ENCODE measurements at places on chromosomes 7 and 10.

DNA sequence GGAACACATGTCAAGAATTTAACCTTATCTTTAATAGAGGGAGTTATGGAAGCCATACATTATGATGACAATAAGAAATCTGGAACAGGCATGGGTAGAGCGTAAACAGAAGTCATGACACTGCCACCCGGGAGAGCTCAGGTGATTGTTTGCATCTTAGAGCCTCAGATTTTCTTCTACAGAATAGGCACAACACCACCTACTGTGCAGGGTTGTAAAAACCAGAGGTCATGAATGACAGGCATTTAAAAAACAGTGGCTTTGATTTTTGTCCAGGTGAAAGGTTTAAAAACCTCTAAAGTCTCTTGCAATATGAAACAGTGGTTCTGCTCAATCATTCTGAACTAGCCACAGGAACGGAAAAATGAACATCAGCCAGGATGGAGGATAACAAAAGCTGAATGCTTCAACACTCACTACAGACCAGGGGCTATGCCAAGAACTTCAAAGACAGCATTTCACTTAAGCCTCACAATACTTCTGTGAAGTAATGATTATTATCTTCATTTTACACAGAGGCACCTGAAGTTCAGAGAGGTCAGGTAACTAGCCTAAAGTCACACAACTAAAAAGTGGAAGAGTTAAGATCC lies 123.8 kb downstream of the SLC25A13 start:
- no peak for DNase-seq

DNA sequence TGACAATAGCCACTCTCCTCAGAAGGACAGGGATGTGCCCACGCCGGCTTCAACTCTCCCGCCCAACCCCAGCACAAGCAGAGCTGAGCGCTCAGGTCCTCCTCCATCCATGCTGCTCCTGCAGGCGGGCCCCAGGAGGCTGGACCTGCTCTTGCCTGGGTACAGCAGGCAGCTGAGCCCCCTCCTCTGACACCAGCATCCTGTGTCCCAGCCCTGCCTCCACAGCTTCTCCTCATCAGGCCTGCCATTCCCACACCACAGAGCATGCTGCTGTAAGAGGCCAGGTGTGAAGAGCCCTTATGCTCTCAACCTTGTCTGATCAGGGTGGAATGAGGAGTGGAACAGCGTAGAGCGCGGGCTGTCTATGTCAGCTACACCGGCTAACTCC lies 302.2 kb downstream of the PTPRN2 start:
- DNase-seq, result no peak

DNA sequence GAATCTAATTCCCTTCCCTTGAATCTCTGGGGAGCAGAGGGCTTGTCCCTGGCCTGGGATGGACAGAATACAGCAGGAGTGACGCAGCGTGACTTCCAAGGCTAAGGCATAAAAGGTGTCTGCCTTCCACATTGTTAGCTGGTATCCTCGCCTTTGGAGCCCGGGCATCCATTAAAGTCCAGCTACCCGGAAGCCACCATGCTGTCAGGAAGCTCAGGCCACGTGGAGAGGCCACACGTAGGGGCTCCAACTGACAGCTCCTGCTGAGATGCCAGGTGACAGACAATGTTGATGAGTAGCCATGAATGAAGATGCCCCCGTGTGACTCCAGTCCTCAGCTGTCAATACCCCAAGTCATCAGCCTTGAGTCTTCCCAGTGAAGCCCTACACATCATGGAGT lies 99.9 kb downstream of the OAT start:
- DNase-seq, result no peak

- DNase-seq, result no peak
Observed at GRCh38 chr10:118590334-118590733, 5.1 kb downstream of the PRLHR start.

DNA sequence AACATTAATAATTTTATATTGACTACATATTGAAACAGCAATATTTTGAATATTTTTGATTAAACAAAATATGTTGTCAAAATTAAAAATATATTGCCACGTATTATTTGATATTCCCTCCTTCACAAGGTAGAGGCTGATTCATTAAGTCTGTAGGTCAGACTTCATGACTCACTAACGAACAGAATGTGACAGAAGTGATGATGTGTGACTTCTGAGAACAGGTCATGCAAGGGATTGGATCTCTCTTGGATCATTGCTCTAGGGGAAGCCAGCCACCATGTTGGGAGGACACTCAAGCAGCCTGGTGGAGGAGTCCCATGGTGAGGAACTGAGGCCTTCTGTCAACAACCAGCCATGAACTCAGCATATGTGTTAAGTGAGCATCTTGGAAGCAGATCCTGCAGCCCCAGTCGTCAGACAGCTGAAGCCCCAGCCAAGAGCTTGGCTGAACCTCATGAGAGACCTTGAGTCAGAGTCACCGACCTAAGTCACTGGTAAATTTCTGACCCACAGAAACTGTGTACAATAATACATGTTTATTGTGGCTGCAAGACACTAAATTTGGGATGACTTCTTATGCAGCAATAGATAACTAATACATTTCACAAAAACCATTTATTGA lies 66.6 kb downstream of the HTR5A start:
- DNase-seq, result no peak

- no peak for DNase-seq
Observed at GRCh38 chr7:5452937-5453540, 29.4 kb upstream of the TNRC18 start.

DNA sequence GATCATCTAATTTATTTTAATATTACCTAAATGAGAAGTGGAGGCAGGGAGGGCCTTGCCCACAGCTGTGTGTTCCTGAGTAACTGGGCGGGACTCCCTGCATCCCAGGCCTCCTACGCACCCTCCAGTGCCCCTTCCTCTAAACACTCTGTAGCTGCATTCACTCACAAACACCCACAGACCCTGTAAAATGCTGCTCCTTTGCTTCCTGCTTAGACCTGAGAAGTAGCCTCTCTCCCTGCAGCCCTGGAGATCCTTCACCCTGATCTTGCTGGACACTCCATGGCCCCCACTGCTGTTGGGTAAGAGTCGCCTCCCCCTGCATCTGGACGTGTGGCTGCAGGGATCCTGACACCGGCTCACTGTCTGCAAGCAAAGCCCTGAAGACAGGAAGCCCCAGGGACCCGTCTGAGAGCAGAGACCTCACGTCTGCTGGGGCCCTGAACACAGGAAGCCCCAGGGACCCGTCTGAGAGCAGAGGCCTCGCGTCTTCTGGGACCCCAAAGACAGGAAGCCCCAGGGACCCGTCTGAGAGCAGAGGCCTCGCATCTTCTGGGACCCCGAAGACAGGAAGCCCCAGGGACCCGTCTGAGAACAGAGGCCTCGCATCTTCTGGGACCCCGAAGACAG lies 589.8 kb downstream of the DNAJB6 start:
- DNase-seq, result no peak

DNA sequence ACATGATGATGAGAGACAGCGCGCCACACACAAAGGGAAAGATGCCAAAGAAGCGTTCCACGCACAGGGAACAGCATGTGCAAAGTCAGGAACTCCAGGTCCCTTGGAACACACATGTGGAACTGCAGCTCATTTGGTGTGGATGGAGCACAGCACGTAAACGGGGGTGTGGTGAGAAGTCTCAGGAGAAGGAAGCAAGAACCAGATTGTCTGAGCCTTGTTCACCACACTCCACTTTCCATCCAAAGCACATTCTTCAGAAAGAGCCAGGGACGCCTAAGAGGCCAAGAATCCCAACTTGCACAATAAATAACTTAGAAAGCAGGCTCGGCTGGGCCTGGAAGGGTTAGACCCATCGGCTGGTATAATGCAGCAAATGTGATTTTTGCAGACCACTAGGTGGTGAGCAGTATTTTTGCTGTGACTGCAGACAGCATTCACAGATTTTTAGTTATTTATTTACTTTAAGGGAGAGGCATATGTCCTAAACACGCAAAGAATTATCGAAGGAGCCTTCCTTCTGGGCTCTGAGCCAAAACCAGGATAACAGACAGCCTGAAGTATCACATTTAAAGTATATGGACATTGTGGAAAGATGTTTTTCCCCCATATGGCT lies 27.9 kb upstream of the ASCC1 start:
- no peak for DNase-seq

GRCh38 chr7:24192691-24193090 lies 91.3 kb upstream of the NPY start:
- no peak for DNase-seq

GRCh38 chr10:12177642-12178041 lies 18.0 kb downstream of the NUDT5 start:
- no peak for DNase-seq

DNA sequence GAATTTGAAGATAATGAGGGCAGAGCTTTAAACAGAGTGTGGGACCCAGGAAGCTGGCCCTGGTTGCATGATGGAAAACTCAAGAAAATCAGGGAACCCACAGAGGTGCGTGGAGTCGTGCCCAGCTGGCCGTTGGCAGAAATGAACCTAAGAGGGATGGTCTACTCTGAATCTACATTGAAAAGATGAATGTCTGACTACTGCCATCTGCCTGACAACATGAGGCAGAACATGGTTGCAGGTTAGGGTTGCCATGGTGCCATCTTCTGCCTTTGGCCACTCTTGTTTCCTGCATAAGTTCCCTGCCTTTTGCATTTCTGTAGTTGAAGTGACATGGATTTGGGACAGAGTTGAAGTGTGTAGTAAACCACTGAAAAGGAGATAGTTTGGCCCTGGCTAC lies 138.5 kb upstream of the COBL start:
- no peak for DNase-seq

GRCh38 chr10:5047912-5048628 lies 44.4 kb upstream of the AKR1C2 start:
- DNase-seq, result no peak

- no peak for DNase-seq
Observed at GRCh38 chr7:79778786-79779770, 325.6 kb upstream of the MAGI2 start.

- no peak for DNase-seq
Observed at GRCh38 chr10:3199488-3199887, 26.9 kb upstream of the PITRM1 start.

DNA sequence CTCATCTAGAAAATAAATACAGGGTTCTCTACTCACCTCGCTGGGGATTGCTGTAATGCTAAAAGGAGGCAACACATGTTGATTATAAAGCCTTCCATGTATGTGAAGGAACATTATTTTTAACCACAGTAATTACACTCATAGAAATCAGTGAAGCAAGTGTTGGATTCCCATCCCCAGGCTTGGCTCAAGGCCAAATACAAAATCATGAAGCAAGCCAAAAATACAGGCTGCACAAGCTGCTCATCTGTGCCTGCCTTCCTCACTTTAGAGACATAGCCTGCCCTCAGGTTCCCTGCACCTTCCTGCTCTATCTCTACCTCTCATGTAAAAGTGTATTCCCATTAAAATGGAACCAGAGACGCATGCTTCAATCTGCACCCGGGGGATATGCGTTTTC lies 1077.1 kb upstream of the C7orf33 start:
- no peak for DNase-seq

GRCh38 chr7:43461349-43462024 lies 121.4 kb upstream of the STK17A start:
- DNase-seq, result no peak

GRCh38 chr10:14184841-14185315 lies 145.8 kb downstream of the FRMD4A start:
- peak; percentile 13 for DNase-seq

- DNase-seq, result no peak
Observed at GRCh38 chr7:79286181-79286580, 167.3 kb downstream of the MAGI2 start.

DNA sequence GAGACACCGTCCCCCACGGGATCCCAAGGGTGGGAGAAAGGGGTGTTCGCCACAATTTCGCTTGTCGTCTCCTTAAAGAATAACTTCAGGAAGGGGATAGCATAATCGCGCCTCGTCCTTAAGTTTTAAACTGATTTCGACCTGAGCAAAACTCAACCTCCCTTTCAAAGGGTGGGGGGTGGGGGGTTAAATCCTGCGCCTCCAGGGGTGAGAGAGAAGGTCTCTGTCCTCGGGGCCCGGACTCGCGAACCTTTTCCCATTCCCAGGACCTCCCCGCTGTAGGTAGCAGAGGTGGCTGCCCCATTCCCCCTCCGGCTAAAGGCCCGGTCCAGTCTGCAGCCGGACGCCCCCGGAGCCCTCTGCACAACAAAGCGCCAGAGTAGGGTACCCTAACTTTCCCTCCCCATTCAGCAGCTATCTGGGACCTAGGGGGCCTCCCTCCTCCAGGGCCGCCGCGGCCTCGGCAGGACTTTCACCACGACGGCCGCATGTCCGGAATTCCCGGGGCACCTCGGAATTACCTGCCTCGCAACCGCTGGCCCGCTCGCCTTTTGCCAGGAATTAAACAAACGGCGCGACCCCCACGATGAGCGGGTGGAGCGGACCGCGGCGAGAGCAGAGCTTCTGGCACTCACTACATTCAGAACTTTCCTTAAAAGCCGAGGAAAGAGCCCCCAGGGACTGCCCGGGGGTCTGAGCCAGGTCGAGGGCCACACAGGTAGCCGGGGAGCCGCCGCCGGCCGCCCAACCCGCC lies 1.7 kb downstream of the CDK6 start:
- no peak for DNase-seq

GRCh38 chr10:123354521-123354920 lies 200.3 kb downstream of the BUB3 start:
- no peak for DNase-seq

DNA sequence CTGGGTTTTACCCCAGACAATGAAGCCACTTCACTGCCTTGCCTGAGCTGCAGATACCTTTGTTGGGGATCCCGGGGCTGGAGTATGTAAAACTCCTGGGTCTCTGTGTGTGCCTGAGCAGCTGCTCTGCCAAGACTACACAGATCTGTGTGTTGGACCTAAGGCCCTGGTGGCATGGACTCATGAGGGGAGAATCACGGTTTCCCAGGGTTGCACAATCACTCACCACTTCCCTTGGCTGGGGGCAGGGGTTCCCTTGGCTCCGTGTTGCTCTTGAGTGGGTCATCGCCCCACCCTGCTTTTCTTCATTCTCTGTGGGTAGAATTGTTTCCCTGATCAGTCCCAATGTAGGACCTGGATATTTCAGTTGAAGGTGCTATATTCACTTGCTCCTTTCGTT lies 13.9 kb upstream of the TBATA start:
- DNase-seq, result no peak

GRCh38 chr7:129493555-129493954 lies 8.8 kb upstream of the SMKR1 start:
- no peak for DNase-seq

- DNase-seq, result no peak
Observed at GRCh38 chr10:23363793-23364135, 19.2 kb upstream of the C10orf67 start.

- no peak for DNase-seq
Observed at GRCh38 chr7:1717903-1718676, 48.0 kb downstream of the ELFN1 start.

GRCh38 chr10:32379318-32379949 lies 32.5 kb upstream of the EPC1 start:
- no peak for DNase-seq

DNA sequence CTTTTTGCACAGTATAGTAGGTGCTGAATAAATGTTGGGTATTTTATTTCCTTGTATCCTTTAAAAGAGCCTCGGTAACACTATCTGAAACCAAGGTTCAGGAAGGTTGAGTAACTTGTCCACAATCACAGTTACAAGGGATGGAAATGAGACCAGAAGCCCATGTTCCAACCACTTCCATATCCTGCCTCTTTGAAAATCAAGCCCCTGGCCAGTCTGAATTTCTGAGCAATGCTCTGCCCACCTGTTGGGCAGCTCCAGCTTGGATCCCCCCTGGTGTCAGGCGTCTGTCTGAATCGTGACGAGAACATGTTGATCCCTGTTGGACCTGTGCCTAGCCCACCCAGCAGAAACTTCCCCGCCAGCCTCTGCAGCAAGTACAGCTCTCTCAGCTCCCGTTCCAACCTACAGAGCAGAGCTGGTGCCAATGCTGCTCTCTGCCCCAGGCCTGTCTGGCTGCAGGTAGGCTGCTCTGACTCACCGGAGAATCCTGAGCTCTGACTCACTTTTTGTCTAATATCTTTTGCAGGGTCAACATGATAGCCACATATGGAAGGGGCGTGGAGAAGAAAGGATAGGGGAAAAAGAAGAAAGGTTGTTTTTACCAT lies 595.5 kb downstream of the INHBA start:
- DNase-seq, result no peak

Measured in activated T-cell treated with anti-CD3 and anti-CD28 coated beads for 24 hours (primary cell).